Activated CD4-positive, alpha-beta T cell treated with anti-CD3 and anti-CD28 coated beads for 1 hour (primary cell): ENCODE measurements at places on chromosomes 16 and 17.

DNA sequence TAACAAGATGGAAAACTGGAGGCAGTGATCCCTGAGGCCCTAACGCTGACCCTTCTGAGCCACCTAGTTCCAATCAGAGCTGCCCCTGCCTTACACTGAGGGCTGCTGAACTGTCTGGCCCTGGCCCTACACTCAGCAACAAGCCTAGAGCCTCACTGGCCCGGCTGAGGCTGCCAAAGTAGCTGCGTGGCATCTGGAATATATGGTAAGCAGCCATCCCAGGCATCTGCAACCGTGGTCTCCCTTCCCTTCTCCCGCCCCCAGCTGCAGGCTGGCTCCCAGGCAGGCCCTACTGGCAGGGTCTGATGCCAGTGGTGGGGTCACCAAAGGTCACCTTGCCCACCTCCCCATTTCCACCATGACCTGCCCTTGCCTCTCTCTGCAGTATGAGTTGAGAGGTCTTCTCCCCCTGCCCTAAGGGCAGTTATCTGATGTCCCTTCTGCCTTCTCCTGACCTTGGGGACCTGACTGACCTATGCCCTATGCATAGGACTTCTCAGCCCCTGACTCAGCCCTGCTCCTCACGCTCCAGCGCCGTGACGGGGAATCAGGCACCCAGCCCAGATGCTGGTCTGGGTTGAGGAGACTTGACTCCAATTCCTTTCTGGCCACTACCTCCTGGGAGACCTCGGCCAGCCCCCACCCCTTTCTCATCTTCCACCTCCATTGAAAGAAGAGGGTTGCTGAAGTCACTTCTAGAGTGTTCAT lies 45.3 kb downstream of the CPNE2 start:
- no peak for DNase-seq

- no peak for DNase-seq
Observed at GRCh38 chr17:3049705-3050295, 13.6 kb downstream of the OR1D5 start.

DNA sequence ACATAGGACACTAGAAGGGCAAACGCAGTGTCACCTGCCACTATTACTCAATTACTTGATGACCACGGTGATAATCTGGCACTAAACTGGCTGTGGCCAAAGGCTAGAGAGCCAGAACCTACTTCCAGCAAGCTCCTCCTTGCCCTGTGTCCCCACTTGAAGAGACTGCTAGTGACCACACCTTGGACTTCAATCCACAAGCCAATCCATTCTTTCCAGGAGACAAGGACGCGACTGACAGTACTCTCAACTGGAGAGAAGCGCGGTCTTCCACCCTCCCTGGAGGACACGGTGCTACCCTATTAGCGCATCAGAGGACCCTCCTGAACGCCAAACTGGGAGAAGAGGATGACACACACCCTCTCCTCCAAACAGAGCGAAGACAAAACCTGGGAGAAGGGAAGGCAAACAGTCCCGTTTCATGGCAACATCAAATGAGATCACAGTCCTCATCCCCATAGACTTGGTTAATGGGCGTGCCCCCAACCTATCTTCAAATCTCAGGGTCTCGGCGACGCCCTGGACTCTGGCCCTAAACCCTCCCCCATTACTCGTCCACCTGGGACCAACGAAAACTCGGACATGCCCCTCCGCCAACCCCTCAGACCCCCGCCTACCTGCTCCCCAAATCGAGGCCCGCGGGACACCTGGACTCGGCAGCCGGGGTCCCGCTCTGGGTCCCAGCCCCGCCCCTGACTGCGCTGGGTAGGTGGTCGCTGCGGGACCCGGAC lies 508 bp downstream of the FLCN start:
- DNase-seq, result no peak

GRCh38 chr16:57991551-57992059 lies 8.9 kb downstream of the ZNF319 start:
- DNase-seq, result no peak

GRCh38 chr17:21283482-21284318 lies 811 bp upstream of the MAP2K3 start:
- DNase-seq, result no peak

DNA sequence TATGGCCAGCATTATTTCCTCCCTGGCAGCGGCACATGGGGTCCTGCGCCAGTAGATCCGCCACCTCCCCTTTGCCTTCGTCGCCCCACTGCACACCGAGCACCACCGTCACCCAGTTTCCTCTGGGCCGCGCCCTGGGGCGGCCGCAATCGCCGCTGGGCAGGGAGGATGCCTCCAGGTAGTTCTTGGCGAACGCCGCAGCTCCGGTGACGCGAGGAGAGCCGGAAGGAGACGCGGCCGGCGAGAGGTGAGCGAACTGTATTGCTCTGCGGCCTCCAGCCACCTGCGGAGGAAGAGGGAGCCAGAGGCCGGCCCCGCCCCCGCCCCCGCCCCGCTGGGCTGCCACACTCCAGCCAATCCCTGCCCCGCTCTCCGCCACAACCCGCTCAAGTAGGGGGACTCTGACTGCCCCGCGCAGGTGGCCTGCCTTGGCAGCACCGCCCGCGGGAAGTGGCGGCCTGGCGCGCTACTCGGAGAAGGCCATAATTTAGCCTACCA lies 11.8 kb upstream of the SLFN13 start:
- DNase-seq, result peak; percentile 21

GRCh38 chr17:46192189-46192438 lies 1.1 kb downstream of the KANSL1 start:
- DNase-seq, result no peak

DNA sequence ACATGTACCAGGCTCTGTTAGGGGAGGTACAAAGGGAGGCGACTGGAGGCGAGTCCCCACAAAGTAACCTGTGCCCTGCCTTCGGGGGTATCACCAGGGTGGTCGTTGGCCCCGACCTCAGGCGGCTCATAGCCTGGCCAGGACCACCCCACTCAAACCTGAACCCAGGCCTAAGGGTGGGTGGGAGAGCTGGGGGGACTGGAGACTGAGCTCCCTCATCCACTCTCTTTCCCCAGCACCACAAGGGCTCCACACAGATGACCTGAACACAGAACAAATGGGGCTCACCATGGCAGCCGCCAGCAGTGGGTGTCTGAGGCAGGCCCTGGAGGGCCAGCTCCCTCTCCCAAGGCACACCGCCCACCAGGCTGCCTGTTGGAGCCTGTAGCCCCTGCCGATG lies 120.6 kb upstream of the TNRC6C start:
- no peak for DNase-seq

DNA sequence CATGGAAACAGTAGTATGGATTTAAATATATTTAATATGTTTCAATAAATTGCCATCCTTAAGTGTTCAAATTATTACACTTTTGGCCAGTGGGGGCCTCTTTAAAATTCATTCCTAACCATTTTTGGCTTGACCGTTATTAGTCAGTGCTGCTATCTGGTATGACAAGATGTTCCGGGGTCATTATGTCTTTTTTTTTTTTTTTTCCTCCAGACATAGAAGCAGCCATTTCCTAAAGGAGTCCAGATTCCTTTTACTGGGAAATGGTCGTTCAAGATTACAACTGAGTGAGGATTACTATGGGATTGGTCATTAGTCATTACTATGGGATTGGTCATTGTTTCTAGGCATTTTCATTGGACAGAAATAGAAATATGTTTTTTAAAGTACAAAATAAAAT lies 53.4 kb downstream of the NF1 start:
- DNase-seq, result no peak

DNA sequence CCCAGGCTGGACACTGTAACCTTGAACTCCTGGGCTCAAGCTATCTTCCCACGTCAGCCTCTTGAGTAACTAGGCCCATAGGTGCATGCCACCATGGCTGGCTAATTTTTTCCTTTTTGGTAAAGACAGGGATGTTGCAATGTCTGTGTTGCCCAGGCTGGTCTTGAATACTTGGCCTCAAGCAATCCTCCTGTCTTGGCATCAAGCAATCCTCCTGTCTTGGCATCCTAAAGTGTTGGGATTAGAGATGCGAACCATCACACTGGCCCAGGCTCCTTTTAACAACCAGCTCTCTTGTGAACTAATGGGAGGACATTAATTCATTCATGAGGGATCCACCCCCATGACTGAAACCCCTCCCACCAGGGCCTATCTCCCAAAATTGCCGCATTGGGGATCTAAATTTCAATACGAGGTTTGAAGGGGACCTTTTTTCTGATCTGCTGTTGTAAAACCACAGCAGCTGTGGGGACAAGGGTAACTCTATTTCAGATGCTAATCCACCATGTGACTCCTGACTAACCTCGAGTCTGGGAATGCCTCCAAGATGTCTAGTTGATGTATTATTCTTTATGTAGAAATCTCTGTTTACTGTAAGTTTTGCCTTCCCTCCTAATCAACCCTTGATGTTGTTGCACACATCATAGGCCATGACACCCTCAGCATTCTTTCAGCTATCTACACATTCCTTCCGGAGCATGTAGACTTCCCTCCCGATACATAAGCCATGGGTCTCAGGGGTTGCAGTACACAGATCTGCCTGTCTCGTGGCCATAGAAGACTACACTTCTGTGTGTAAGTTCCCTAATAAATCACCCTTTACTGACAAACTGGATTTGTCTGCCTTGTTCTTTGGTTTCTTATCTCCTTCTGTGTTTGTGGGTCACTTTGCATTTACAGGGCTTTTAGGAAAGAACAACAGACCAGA lies 37.6 kb downstream of the RNF112 start:
- DNase-seq, result no peak

GRCh38 chr16:65745-66144 lies 6.7 kb downstream of the RHBDF1 start:
- DNase-seq, result peak; percentile 79

DNA sequence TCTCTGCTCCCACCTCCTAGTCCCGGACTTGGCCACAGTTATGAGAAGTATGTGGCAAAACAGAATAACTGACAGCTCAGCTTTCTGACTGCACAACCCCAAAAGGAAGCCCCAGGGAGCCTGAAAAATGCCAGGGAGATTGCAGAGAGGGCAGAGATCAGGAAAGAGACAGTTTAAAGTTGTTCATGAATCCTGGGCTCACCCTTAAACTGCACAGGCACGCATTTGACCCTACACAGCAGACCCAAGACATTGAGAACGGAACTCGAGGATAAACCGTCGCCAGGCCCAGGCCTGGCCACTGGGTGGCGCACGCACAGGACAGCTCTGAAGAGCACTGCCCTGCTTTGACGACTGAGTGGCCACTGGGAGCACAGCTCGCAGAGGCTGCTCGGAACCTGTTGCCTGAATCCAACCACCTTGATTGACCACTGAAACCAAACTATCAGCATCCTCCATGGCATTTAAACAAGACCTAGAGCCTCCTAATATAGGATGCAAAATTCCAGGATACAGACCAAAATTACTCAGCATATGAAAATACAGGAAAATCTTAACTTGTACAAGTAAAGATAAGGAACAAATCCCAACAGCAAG lies 114.0 kb downstream of the C16orf95 start:
- DNase-seq, result no peak

GRCh38 chr16:67806428-67807147 lies at the start of the genes RANBP10 and TSNAXIP1:
TSS of gene RANBP10 (minus strand) at chr16:67806560. CDS start at chr16:67806536, 24 bp downstream.
TSS of gene TSNAXIP1 (plus strand) at chr16:67806889. CDS start at chr16:67807150, 261 bp downstream.
- peak; percentile 93 for DNase-seq

DNA sequence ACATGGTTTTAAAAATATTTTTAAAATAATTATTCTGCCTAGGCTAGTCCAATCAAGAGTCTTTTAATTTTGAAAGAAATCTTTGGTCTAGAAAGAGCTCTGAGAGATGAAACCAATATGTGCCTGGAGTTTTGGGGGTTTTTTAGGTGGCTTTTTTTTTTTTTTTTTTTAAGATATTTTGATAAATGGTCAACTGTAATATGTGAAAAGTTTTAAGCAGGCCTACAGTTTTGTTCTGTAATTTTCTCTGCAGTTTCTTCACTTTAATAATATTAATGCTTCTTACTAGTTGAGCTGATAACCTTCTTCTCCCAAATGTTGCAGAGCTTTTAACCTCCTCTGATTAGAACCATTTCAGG lies 45.1 kb downstream of the OMG start:
- DNase-seq, result no peak

GRCh38 chr16:4972938-4973587 lies 14.9 kb downstream of the SEC14L5 start:
- DNase-seq, result no peak

- no peak for DNase-seq
Observed at GRCh38 chr16:85164838-85165516, 52.7 kb upstream of the CIBAR2 start.

DNA sequence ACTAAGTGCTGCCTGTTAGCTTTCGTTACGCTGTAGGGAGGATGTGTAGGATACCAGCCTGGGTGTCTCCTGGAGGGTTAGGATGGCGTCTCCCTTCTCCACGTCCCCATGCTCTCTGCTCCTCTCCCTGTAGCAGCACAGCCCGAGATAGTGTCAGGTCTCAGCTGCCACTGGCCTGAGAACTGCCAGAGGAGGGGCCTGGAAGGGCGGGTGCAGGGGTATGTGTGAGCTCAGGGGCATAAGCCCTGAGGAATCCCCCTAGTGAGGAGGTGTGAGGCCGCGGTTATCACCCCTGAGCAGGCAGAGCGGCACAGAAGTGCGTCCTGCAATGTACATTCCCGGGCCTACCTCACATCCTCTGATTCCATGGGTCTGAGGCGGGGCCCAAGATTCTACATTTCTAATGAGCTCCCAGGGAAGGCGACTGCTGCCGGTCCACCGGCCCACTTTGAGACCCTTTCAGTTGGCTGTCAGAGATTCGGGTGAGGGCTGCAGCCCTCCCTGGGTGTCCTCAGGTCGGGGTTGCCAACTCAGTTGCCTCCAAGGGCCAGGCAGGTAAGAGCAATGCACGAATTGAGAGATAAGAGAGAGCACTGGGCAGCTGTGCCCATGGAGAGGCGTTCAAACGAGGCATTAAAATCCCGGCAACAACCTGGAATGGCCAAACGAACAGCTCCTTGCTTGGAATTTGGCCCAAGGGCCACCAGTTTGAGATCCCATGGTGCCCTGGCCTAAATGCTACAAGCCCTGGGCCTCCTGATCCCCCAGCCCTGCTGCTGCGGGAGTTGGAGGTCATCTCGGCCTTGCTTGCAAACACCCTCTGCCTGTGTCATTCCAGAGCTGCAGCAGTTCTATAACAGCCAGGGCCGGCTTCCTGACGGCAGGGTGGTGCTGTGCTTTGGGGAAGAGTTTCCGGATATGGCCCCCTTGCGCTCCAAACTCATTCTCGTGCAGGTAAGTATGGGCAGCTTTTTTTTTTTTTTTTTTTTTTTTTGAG lies 20.6 kb downstream of the IRF8 start:
- no peak for DNase-seq

DNA sequence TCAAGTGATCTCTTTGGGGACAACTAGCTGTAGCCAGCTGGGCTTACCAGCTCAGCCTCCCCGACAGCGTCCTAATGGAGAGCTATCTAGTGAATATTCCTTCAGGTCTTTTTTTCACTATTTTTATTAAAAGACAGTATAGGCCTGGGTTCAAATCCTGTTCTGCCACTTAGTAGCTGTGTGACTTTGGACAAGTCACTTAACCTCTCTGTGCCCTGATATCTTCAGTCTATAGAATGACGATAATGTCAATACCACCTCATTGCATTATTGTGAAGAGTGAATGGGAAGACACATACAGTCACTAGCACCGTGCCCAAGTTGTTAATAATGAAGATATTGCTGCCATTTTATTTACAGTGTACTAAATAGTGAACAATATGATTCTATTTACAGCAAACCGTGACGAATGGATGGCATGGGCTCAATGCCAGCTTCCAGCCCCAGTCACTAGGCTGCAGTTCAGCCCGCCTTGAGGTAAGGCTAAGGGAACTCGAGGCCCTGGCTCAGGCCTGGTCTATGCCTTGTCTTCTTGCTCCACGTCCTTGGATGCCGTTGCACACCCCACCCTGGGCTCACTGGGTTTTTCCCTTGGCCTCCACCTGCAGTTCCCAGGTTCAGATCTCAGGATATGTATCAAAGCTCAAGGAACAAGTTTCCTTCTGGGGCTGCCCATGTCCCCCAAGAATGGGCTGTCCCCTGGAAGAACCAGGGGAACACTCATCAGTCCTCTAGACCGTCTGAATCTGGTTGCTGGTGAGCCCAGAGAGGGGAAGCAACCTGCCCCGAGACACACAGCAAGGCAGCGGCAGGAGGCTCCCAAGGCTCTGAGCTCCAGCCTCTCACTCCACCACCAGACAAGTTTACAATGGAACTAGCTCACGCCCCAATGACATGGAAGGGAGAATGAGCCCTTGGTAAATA lies 95.4 kb upstream of the TNRC6C start:
- DNase-seq, result no peak
